ENCODE measurements at places on chromosomes 1 and 21.

DNA sequence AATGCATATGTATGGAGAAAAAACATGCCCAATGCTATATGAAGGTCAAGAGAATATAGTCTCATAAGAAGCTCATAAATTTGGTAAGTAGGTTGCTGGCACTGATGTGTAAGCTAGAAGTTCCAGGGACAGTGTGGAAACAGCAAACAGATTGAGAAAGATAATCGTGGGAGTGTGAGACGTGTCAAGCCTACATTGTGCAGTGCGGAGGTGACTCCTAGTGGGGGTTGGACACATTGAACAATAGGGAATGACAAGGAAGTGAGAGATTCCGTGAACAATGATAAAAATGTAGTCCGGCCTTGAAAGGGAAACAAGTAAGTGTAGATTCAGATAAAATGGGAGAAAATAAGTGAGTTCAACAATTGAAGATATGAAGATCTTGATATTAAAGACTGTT, 788.4 kb upstream of the PRMT6 start:
- no peak for DNase-seq

GRCh38 chr21:42459082-42459460, 37.0 kb downstream of the RSPH1 start:
- DNase-seq, result no peak

GRCh38 chr1:67579623-67580394, 105.2 kb upstream of the GADD45A start:
- no peak for DNase-seq

DNA sequence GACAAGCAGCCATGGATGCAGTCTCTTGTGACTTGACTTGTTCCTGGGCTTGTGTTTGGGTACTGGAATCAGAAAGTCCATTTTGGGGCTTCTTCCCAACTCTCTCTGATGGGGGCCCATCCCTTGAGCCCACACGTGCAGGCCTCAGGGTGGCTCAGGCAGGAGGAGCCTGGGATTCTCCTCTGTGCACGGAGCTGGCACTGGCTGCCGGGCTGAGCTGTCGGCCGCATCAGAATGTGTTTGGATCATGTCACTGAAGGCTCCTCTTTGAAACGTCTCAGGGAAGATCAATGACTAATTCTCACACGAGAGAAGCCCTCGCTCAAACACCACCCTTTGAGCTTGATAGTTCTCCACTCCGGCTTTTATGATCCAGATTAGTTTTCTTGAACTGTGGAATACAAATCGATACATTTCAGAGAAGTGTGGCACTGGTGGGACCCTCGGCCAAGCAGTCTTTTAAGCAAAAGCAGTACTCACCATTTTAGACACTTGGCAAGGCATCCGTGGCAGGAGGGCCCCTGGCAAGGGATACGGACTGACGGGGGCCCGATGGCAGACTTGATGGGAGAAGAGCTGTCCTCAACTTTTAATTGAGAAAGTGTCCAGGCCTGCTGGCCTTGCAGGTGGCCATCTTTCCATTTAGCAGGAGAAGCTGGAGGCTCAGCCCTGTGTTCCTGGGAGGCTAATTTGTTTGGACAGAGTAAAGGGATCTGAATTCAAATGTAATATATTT, 220.7 kb upstream of the C1orf174 start:
- DNase-seq, result no peak

DNA sequence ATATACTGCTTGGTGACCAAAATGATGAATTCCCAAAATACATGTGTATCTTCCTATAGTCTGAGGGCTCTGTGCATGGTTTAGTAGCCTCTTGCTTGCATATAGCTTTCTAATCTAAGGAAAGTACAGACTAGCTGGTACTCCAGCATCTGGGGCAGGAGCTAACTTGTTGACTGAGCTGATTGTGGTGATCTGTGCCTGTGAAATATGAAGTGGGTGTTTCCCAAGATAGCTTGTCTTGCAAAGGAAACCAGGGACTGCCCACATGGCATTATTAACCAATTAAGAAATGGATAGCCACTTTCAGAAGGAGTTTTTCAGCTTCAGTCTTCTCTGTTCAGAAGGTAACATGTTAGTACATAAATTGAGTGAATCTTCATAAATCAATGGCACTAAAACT, 219.8 kb downstream of the NEGR1 start:
- DNase-seq, result no peak

All from NCI-H2227 treated with DMSO at 0.1 percent for 48 hours (cell line).